Liver (tissue), 10 donors: ENCODE measurements at places on chromosomes 5 and 9.

- DNase-seq = no peak
Measured at GRCh38 chr5:124745928-124746915, at the start of gene ZNF608. TSS of gene ZNF608 (minus strand) at chr5:124746639. CDS start at chr5:124744989, 1,650 bp downstream.

- DNase-seq = no peak
Measured at GRCh38 chr5:59798862-59799667, 94.5 kb downstream of the PDE4D start.

GRCh38 chr5:36658038-36658756 is 51.8 kb downstream of the SLC1A3 start:
- no peak for DNase-seq

GRCh38 chr5:109239456-109239855 is 170.3 kb downstream of the PJA2 start:
- DNase-seq = no peak

DNA sequence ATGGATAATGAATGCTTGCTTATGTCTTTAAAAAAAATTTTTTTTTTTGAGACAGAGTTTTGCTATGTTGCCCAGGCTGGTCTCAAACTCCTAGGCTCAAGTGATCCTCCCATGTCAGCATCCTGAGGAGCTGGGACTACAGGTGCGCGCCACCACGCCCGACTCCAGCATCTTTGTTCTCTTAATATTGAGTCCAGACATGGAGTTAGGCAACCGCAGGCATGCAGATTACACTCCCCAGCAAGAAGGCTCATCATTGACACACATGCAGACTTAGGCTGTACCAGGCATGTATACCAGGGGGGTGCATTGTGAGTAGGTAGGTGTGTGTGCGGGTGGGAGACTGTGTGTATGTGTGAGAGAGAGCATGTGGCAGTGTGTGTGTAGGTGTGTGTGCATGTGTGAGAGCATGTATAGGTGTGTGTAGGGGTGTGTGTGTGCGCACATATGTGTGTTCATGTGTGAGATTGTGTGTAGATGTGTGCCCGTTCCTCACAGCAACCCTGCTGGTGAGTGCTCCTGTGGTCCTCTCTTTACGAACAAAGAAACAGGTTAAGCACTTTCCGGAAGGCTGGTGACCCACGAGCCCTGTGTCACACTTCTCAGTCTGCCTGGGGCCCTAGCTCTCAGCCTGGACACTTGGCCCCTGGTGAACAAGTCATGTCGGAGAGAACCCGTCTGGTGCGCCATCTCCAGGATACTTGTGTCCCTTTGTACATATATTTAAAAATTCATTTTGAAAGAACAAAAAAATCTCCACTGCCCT is 6.2 kb downstream of the OBP2B start:
- no peak for DNase-seq

DNA sequence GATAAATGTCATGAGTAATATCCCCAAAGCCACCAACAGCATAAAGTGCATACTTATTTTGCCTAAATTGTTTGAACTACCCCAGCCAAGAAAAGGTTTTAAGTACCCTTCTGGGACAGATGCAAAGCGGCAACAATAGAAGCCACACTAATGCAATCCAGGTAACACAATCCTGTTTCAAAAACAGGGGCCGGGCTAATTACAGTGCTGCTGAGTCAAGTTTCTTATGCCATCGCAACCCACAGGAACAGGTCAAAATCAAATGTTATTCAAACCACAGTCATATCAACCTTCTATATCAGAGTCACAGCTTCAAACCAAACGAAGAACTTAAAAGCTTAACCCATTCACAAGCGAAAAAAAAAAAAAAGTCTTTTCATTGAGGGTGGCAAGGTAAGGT is 28.3 kb downstream of the EBF1 start:
- no peak for DNase-seq

DNA sequence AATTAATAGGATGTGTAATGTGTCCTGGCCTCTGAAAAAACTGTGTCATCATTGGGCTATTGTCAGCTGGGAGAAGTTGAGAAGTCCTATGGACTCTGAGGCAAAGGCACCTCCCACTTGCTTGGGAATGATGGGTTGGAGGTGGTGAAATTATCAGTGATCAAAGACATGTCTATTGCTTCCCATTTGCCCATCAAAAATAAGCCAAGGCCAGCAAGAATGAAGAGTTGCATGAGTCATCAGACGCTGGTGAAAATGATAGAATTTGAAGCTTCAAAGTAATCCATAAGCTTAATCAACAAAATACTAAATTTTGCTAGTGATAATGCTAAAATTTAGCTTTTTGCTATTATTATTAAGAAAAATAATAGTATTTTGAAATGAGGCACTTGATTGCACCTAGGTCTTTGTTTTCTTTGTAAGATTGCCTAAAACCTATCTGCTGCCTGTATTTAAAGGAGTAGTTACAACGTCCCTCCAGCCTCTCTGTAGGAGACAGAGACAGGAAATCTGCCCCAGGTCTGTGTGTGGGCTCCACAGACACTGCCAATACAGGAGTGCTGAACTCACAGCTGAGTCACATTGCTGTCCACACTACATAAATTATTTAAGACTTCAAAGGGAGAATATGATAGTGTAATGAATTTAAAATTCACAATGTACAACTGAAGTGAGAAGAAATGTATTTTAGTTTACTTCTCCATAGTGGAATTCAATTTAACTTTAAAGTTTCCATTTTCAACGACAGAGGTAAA is 48.4 kb upstream of the APC start:
- no peak for DNase-seq

DNA sequence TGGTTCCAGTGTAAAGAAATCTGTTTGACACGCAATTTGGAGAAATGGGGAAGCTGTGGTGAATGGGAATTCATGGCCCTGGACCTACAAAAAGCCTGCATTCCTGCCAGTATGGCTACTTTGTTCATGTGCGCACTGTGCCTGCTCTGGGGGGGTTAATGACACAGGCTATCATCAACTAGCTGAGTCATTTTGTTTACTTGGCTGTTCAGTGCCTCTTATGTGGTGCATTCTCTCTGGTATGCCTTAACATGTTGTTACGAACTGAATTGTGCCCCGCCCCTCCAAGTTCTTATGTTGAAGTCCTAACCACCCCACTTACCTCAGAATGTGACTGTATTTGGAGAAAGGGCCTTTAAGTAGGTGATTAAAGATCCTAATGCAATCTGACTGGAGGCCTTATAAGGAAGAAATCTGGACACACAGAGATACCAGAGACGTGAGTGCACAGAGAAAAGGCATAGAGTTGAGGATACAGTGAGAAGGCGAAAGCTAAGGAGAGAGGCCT is 20.4 kb upstream of the UBAP1 start:
- no peak for DNase-seq

DNA sequence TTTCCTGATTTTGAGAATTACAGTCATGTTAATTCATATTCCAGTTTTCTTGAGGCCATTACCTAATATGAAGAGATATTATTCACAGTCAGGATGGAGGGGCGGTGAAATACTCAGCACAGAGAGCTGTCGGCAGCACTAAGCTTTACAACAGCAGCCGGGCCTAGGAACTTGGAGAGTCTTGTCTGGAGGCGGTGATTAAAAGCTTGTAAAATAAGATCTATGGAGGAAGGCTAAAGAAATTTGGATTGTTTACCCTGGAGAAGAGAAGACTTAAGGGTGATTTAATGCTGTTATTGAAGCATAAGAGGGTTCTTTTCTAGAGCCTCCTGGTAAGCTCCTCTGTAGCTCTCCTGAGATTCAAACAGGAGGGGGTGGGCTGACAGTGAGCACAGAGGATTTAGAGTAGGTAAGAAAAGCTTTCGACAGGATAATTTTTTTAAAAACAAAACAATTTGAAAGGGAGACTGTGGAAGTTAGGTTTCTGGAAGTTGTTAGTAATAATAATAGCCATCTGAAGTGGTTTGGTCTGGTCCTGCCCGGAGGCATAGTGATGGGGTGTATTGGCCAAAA is 406.3 kb upstream of the ADAMTSL1 start:
- DNase-seq = no peak

- no peak for DNase-seq
Measured at GRCh38 chr5:45643056-45643455, 53.1 kb downstream of the HCN1 start.
